ENCODE measurements at places on chromosomes 6 and 20. TPM values are rescaled to one million over a fixed set of nuclear protein-coding genes. Genes with fewer than 3 reads are reported as not detected.

DNPH1 gene
- 15.2 TPM for polyA plus RNA-seq

GRCh38 chr6:76275746-76276145 is 203.3 kb upstream of the IMPG1 start:
- DNase-seq = no peak

- DNase-seq = no peak
Observed at GRCh38 chr6:163718537-163718936, 304.0 kb downstream of the QKI start.

DNA sequence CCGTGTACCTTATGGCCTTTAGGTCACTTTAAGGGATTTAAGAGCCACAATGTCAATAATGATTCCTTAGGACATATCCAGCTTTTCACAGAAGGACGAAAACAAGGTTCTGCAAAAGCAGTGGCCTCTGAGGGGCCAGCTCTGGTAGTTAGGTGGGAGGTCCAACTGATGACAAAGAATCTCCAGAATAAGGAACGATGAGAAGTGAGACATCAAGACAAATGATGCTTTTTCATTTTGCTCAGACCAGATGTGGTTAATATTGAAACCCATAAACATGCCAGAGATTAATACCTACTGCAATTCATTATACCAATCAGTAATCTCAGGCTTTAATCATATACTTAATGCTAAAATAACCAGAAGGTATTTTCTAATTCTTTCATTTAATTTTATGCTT is 1.9 kb downstream of the C6orf58 start:
- no peak for DNase-seq

DNA sequence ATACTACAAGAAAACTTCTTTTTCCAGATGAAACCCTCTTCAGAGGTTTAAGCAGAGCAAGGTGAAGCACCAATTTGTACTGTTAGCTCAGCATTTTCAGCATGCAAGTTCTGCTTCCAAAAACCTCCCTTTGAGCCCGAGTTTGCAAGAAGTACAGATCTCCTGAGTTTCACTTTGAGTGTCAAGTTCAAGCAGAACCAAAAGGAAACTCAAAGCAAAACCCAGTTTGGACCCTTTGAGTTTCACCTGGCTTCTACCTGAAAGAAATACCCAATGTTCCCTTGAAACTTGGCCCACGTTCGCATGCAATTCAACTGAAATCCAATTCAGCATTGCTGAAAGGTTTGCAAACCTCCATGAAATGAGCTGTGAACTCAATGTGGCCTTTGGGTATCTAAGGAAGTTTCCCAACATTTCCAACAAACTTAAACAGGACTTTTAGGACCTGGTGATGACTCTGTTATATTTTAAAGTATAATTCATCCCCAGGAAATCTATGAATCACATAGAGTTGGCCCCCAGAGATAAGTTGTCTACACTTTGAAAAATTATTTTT is 62.9 kb upstream of the HBS1L start:
- DNase-seq = no peak

DNA sequence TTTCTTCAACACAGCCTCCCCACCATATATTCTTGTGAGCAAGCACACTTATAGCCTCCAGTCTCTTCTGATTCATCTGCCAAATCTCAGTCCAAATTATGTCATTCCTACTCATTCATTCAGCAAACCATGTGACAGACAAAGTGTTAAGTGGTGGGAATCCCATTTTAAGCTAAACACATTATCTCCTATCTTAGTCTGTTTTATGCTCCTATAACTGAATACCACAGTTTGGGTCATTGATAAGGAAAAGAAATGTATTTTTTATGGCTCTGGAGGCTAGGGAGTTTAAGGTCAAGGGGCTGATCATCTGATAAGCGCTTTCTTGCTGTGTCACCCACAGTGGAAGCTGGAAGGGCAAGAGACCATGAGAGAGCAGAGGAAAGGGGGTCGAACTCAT is 23.9 kb upstream of the SMIM13 start:
- no peak for DNase-seq

CLPSL2 gene
- polyA plus RNA-seq = not detected

- no peak for DNase-seq
Observed at GRCh38 chr20:34074101-34074760, 37.8 kb downstream of the EIF2S2 start.

GRCh38 chr6:106702451-106703110 is 73.2 kb downstream of the QRSL1 start:
- no peak for DNase-seq

TGM3 gene
- polyA plus RNA-seq = 0.25 TPM

HLA-C gene
- 51.5 TPM for polyA plus RNA-seq

- no peak for DNase-seq
Observed at GRCh38 chr6:151317103-151317994, 74.0 kb downstream of the ZBTB2 start.

DNA sequence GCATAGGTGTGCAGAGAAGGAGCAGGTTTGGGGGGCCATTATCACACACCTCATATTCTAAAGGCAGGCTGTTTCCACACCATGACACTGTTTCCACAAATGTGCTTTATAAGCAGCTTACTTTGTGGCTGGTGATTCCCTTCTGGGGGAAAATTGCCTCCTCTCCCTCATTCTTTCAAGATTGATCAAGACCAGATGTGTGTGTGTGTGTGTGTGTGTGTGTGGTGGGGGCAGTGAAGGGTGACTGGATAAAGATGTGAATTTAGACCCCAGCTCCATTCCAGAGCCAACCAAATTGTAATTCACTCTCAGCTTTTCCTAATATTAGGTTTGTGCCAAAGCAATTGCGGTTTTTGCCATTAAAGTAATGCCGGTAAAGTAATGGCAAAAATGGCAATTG is 45.6 kb downstream of the EDN3 start:
- DNase-seq = no peak

LHFPL5 gene
- polyA plus RNA-seq = not detected

SLCO4A1 gene
- polyA plus RNA-seq = 0.30 TPM

GRCh38 chr6:145588981-145589380 is 146.3 kb downstream of the EPM2A start:
- DNase-seq = no peak

- no peak for DNase-seq
Observed at GRCh38 chr6:17381424-17382147, 11.8 kb upstream of the CAP2 start.

DNA sequence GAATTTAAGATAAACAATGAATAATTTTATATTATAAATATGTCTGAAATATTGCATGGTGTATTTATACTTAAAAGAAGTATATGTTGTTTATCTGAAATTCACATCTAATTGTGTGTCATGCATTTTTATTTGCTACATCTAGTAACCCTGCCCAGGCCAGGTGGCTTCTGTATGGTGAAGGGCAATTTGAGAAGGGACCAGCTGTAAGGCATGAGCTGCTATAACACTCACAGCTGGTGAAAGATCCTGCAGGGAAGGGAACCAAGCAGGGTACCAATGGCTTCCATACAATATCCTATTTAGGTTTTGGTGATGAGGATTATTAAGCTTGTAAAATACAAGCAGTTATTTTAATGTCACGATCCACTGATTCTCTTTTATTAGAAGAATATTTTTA is 921.8 kb upstream of the GJE1 start:
- no peak for DNase-seq

GRCh38 chr6:15160812-15161211 is 85.1 kb upstream of the JARID2 start:
- DNase-seq = no peak

SLC17A2 gene
- not detected for polyA plus RNA-seq

DNA sequence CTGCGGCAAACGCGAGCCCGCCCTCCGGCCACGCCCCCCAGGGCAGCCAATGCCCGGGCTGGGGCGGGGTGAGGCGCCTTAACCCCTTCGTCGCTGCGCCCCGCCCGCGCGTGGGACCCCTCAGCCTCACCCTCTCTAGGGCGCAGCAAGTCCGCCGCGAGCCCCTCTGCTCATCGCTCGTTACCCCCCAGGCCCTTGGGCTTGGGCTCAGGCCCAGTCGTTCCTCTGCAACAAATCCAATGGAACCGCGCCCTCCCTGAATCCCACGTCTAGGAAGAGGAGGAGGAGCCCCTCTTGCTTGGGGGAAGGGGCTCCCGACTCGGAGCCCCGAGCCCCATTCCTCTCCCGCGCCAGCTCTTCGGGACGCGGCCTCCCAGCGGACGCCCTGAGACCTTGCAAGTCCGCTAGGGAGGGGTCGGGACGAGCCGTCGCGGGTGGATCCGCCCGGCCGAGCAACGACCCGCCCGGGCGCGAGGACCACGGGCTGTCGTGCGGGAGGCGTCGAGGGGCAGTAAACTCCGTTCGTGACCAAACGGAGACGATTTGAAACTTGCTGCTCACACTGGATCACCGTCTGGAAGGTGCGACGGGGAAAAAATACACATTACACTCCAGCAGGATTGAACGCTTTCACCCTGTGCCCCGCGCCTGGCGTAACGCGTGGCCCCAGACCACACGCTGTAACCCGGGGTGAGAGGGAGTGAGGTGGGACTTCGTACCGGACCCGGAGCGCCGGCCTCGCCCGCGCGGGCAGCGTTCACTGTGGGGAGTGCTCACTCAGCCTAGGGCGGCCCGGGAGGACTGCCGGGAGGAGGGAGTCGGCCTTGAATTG is 477 bp upstream of the LZTS3 start:
- no peak for DNase-seq

RFX6 gene
- polyA plus RNA-seq = not detected

TNFRSF21 gene
- polyA plus RNA-seq = 13.7 TPM

DNA sequence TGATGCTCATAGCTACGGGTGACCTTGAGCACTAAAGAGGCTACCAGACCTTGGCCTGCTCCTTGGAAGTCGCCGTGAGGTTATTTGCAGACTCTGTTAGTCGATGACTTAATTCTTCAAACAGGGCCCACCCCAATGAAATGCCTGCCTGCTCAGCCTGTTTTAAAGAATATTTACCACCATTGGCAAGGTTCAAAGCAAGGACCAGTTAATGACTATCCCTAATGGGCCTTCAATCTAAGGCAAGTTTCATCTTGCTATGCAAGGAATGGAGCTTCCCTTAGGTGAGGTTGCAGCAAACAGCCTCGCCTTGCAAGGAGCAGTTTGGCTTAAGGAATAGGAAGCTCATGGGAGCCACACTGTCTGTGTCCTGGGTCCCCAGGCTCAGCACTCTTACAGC is 22.9 kb upstream of the SPO11 start:
- no peak for DNase-seq

GRCh38 chr6:1233924-1234323 is 78.0 kb upstream of the FOXQ1 start:
- no peak for DNase-seq

GRCh38 chr6:1044040-1044836 is 267.7 kb upstream of the FOXQ1 start:
- no peak for DNase-seq

HMGCLL1 gene
- polyA plus RNA-seq = 5.6 TPM

ULBP3 gene
- 1.9 TPM for polyA plus RNA-seq

GRCh38 chr6:45597424-45597823 is 219.7 kb upstream of the SUPT3H start:
- no peak for DNase-seq

- DNase-seq = no peak
Observed at GRCh38 chr20:4068708-4069107, 53.4 kb upstream of the RNF24 start.

HMGN4 gene
- 51.4 TPM for polyA plus RNA-seq

CST7 gene
- polyA plus RNA-seq = 0.70 TPM

GRCh38 chr6:44527583-44528369 is 140.3 kb downstream of the CDC5L start:
- no peak for DNase-seq

PDE10A gene
- polyA plus RNA-seq = 7.6 TPM

DLK2 gene
- 2.8 TPM for polyA plus RNA-seq

GRCh38 chr6:122752459-122752858 is 27.1 kb upstream of the FABP7 start:
- DNase-seq = no peak

SNAP25 gene
- polyA plus RNA-seq = 3.6 TPM

DNA sequence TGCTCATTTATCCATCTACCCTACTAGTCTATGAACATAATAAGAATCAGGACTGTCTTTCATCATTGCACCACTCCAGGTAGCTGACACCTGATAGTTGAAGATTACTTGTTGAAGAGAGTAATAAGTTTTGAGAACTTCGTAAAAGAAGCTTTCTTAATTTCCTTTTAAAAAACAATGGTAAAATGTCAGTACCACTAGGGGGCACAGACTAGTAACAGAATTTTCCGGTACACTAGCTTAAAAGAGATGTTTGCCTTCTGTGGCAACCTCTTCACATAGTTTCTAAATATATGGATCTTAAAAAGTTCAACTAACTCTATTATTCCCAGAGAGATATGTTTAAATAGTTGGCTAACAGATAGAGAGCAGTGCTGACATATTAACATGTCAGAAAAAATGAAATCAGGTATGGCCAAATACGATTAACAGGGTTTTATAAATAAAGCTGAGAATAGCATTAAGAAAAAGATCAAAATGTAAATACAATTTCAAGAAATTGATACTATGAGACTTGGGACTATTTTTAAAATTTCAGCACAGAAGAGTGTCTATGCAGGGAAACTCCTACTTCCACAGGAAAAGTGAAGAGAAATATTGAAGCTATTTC is 5.4 kb upstream of the KCNQ5 start:
- DNase-seq = no peak

- no peak for DNase-seq
Observed at GRCh38 chr20:23325107-23325506, 25.5 kb upstream of the NXT1 start.

GRCh38 chr6:31294056-31294455 is 22.2 kb upstream of the HLA-C start:
- DNase-seq = no peak

- no peak for DNase-seq
Observed at GRCh38 chr6:28810659-28811053, 113.1 kb downstream of the TRIM27 start.

- no peak for DNase-seq
Observed at GRCh38 chr20:51586005-51586440, 43.5 kb upstream of the NFATC2 start.

DNA sequence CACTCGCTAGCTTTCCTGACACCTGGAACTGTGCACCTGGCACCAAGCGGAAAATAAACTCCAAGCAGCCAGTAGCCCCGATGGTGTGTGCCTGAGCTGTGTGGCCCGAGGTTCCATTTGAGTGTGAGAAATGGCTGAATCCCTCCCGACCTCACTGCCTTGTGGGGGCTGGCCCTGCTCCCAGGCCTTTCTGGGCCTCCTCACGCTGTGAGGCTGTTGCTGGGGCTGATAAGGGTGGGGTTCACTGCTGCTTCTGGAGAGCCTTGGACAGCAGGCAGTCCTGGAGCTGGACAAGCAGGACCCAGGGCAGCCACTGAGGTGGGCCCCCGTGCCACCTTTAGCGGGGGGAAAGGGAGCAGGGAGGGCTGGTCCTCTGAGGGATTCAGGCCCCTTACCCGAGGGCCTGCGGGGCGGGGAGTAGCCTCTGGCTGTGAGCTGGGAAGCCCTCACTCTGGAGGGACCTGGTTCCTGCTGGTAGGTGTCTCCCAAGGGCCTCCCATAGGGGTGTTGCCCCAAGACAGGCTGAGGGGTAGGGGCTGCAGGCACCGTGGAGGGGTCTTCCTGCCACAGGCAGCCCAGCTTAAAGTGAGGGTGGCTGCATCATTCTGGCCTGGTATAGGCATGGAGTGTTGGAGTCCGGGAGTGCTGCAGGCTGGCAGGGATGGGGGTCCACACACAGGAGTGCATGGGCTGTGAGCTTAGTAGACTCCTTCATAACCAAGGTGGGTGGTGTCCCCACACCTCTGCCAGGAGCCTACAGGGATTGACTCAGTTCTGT is 1.7 kb downstream of the PPDPF start:
- no peak for DNase-seq

- DNase-seq = no peak
Observed at GRCh38 chr6:42259286-42259685, 41.6 kb upstream of the MRPS10 start.

GRCh38 chr20:49534255-49534712 is 33.7 kb downstream of the PTGIS start:
- DNase-seq = no peak

PRRT1 gene
- polyA plus RNA-seq = 1.3 TPM

ADGB gene
- polyA plus RNA-seq = not detected

Data from forelimb muscle (tissue), 1 donor.